ENCODE measurements at places on chromosomes 7 and 10. TPM values are rescaled to one million over a fixed set of nuclear protein-coding genes. Genes with fewer than 3 reads are reported as not detected.

LRRC61 gene
- 12.8 TPM for total RNA-seq

GRCh38 chr7:44372560-44373417 lies 47.4 kb upstream of the CAMK2B start:
- DNase-seq = no peak

ZNF485 gene
- total RNA-seq = 8.4 TPM

STEAP4 gene
- total RNA-seq = not detected

MOGAT3 gene
- not detected for total RNA-seq

CASTOR2 gene
- total RNA-seq = 4.9 TPM

GRCh38 chr10:17227367-17228090 lies 512 bp upstream of the VIM start:
- DNase-seq = peak; percentile 66

- DNase-seq = no peak
Observed at GRCh38 chr7:21642422-21642821, 99.6 kb downstream of the DNAH11 start.

ECD gene
- total RNA-seq = 38.8 TPM

DNA sequence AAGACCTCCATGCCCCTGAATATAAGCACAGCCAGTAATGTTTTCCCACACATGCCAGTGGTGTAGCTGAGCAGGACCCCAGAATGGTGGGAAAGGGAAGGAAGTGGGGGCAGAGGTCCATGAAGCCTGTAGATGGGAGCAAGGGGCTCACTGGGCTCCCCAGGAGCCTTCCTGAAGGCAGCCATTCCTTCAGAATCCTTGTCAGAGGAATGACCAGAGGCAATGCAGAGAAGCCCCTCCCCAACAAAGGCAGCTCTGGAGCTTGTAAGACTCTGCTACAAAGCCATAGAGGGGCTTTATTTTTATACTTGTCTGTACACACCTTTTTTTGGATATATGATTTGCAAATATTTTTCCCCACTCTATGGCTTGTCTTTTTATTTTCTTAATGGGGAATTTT lies 165.0 kb upstream of the TCF7L2 start:
- DNase-seq = no peak

VAX1 gene
- total RNA-seq = not detected

DNA sequence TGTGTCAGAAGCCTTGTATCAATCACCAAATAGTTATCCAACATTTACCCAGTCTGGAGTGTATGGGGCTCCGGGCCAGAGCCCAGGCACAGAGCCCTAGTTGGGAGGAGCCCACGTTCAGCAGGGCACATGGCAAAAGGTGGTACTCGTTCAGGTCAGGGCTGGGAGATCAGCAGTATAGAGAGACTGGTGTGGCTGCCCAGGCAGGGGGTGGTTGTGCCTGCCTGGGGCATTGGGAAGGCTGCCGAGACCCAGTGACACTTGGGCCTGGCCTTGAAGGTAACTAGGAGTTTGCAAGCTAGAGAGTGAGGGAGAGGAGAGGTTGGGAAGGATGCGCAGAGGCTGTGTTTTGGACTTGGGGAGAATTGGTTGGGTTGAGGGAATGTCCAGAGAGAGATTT lies 48.9 kb upstream of the IGFBP3 start:
- no peak for DNase-seq

DNA sequence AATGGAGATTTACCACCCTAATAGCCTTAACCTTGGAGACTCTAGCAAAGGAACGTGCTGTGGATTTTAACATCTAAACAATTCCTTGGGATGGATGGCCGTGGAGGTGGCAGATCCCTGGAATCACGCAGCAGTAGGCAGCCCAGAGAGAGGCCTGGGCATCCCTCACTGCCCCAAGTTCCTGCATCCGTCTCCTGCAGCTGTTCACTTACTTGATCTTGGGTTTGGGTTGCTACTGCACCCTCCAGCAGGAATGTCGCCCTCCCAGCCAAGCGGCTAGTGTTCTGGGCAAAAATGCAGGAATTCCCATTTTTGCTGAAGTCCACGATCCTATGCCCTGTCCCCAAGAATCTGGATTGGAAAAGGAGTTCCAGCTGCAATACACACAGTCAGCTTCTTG lies 166.7 kb upstream of the SH2B2 start:
- DNase-seq = no peak

GRCh38 chr7:28641752-28642545 lies 229.6 kb downstream of the CREB5 start:
- no peak for DNase-seq

DNA sequence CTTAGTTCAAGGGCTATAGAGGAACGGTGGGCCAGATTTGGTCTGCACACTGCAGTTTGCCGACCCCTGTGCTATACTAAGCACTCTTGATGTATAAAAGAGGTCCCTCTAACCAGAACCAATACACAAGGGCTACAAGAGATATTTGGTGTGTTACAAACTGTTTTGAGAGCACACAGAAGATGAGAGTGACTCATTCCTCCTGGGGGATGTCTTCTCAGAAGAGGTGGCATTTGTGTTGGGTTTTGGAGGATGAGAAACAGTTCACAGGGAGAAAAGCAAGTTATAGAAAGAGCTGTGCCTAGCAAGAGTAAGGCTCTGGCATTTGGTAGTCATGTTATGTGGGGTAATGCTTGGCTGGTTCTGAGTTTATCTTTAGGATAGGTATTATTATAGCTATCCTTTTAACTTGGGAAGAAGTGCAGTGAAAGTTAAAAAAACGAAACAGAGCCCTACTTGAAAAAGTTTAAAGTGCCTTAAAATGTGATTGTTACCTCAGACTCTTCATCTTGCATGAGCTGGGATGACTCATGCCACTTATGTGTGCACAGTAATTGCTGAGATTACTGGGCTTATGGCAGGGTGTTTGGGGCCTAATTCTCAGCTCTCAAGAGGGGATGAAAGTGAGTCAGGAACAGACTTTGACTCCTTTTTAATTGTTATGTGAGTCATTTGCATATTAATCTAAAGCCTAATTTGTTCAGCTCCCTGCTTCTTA lies 160.4 kb downstream of the KIF20B start:
- no peak for DNase-seq

PNLIPRP3 gene
- total RNA-seq = not detected

DNA sequence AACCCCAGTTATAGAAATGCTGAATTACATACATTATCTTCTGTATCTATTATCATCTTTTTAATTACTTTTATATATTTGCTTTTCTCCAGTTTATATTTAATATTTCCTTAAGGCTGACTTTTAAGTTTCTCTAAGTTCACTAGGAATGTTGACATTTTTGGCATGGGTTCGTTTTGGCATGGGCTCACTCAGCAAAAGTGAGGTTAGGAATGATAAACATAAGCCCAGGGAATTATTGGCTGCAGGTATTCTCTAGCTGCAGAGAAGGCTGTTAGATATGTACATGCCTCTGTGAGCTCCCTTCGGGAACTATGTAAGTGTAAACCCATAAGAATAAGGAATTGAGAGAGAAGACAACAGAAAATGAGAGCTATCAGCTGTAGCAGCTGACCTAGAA lies 63.6 kb upstream of the RAB18 start:
- DNase-seq = no peak

NEUROG3 gene
- total RNA-seq = not detected

- no peak for DNase-seq
Observed at GRCh38 chr10:80051993-80052392, 26.5 kb upstream of the TMEM254 start.

DNA sequence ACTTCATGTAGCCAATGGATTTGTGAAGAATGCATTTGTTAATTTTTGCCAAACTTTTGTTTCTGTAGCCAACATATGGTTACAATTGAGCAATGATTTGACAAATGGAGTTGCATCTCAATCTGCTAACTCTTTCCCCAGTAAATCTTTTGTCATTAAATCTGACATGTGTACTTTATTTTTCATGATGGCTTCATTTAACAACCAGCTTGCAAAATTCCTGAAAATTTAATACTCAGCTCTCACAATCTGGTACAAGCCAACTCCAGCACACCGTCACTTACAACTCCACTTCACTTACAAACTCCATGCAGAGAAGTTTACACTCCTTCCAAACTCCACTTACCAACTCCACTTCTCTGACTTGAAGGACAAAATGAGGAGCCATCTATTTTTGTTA lies 26.5 kb upstream of the HIBADH start:
- no peak for DNase-seq

GRCh38 chr10:126207313-126207771 lies 180.9 kb downstream of the ADAM12 start:
- no peak for DNase-seq

NPY4R2 gene
- not detected for total RNA-seq

- no peak for DNase-seq
Observed at GRCh38 chr10:62095181-62096122, 173.2 kb downstream of the RTKN2 start.

FAM237B gene
- total RNA-seq = not detected

- no peak for DNase-seq
Observed at GRCh38 chr10:55641601-55642000, 719.5 kb downstream of the ZWINT start.

DNA sequence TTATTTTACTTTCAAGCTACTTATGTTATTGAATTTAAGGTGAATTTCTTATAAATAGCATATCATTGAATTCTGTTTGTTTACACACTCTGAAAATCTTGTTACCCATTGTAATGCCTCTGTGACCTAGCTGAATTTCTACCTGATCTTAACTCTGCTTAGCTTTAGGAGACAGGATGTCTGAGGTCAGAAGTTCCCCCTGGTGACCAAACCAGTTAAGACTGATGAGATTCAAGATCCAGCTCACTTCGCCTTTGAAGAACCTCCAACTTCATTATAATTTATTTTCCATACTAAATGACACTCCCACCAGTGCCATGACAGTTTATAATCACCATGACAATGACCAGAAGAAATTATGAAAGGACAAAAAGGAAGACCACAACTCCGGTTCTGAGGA lies 213.4 kb upstream of the CDC14C start:
- no peak for DNase-seq

DNA sequence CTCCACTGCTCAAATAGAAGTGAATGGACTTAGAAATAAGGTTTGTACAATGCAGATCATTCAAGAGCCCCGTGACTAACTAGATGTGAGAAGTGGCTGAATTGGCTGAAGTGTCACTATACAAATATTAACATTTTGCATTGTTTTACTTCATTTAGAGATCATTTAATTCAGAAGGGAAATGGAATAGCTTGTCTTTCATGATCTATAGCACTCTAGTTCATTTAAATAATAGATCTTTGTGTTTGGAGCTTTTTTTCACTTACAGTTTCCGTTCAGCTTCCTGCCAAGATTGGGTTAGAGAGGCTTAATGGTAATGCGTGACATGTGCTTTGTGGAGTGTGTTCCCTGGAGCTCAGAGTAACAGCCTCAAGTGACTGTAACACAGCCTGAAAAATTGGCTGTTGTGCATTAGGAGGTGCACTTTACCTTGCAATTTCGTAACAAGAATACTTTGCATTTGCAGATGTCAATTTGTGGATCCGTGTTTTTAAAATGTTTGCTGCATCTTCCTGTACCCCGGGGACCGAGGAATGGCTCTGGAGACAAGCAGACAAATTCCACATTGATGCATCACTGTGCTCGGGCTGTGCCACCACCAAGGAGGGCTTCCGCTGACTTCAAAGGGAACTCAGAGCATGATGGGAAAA lies 170.3 kb downstream of the NRP1 start:
- DNase-seq = no peak

DNA sequence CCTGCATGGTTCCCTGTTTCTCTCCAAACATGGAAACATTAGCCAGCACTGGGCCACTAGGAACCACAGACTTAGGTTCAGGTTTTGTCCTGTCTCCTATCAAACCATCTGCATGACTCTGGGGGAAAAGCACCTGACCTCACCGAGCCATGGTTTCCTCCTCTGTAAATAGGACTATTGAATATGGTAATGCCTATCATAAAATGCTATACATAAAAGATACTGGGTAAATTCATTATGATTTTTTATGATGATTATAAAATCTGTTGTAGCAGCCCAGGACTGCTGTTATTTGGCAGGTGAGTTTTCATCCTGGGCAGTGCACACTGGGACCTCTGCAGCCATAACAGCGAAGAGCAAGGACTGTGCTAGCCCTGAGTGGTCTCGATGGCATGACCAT lies 131.8 kb downstream of the SH3PXD2A start:
- no peak for DNase-seq

- DNase-seq = no peak
Observed at GRCh38 chr10:30562787-30563186, 66.8 kb downstream of the LYZL2 start.

DNA sequence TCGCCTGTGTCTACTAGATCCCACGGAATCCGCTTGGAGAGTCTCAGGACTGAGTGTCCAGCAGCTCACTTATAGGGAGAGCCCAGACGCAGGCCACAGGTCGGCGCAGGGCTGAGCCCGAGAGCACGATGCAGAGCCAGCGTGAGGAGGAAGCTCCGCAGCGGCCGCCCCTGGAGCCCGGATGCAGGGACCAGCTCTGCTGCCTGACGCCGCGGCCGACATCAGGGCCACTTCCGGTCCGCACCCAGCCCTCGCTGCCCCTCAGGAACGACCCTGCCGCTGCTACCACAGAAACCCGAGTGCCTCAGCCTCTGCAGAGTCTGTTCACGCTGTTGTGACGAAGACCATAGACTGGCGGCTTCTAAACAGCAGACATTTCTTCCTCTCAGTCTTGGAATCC lies 275.8 kb upstream of the PPP2R2D start:
- DNase-seq = no peak

- no peak for DNase-seq
Observed at GRCh38 chr7:125383324-125383723, 453.7 kb upstream of the POT1 start.

GRCh38 chr7:157621131-157621681 lies 284.4 kb downstream of the DNAJB6 start:
- DNase-seq = no peak

DNA sequence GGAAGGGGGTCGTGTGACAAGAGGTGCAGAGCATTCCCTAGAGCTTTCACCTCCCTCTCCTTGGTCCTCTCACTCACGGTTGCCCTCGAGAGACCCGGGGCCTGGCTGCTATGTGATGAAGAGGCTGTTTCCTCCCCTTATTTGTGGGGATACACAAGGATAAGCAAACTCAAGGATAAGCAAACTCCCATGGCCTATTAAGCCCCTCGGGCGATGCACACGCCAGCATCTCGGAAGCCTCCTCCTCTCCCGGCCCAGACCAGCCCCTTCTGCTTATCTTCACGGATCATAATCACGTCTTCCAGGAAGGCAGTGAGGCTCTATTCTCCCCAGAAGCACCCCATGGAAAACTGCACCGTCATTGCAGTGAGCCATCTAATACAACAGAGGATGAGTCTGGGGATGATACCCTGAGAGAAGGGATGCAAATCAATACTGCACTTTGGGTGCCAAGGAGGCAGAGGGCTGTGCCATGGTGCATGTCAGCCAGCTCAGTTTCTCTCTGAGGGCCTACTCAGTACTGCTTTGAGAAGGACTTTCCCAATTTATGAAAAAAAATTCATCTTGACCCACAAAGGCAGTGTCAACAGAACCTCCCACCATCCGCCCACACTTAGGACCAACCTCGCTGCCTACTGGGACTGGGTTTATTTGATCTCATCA lies 22.2 kb downstream of the TMEM273 start:
- no peak for DNase-seq

EMX2 gene
- not detected for total RNA-seq

GRCh38 chr7:4189131-4189570 lies 492.9 kb upstream of the FOXK1 start:
- DNase-seq = no peak

SOSTDC1 gene
- not detected for total RNA-seq

CRPPA gene
- 0.87 TPM for total RNA-seq

FKBP6 gene
- total RNA-seq = not detected
